Hematopoietic multipotent progenitor cell treated with erythropoietin and hydrocortisone succinate and interleukin-3 and kit ligand, for 8 days (in vitro differentiated cells): ENCODE measurements at places on chromosomes 6 and 20.
A peak's percentile ranks its signal among the peaks of the same experiment; 100 is the strongest.

GRCh38 chr20:15146948-15147347 is 809.5 kb upstream of the FLRT3 start:
- no peak for DNase-seq

DNA sequence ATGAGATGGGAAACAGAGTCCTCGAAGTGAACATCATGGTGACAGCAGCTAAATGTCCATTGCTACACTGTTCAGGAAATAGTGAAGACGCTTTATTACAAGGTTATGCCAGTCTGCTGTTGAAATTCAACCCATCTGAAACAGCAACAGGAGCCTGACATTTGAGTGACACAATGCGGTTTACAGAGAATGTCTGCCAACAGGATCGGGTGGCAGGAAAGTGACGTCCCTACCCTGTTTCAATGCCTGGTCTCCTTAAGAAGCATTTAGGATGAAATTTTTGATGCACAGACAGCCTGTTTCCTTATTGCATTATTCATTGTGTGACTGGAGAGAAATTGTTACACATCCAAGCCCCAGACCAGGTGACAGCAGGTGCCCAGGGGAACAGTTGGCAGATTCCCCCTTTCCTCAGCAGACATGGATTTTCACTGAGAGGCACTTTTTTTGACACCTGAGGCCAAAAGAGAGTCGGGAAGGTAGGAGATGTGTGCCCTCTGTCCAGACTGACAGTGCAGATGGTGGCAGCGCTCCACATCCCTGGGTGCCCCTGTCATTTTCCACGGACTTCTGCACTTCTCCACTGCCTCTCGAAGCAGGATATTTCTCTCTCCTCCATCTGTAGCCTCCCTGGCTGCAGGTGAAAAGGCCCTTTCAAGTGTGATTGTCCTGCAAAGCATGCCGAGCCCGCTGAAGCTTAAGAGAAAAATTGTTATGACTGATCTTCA is 87.9 kb downstream of the BFSP1 start:
- no peak for DNase-seq

GRCh38 chr6:110185879-110186278 is 5.7 kb downstream of the CDC40 start:
- no peak for DNase-seq

- DNase-seq: peak; percentile 86
Observed at GRCh38 chr6:72580281-72580940, 41.5 kb upstream of the KCNQ5 start.

GRCh38 chr20:48574383-48574782 is 253.4 kb downstream of the PREX1 start:
- DNase-seq: peak; percentile 2

- no peak for DNase-seq
Observed at GRCh38 chr6:6889601-6890000, 218.2 kb upstream of the RREB1 start.

GRCh38 chr20:59752704-59753460 is 148.5 kb downstream of the PHACTR3 start:
- no peak for DNase-seq

DNA sequence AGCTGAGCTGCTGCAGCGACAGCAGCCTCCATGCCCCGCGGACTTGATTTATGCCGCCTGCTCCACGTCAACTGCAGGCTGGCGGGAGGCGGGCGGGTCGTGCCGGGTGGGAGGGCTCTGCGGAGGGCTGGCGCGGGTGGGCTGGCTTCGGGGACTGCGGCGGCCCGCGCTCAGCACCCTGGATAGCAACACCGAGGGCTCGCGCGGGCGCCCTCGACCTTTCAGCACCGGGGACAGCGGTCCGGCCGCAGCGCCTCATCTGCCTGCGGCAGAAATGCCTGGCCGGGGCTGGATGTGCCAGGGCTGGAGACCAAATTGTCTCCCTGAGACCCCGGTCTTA is 792 bp downstream of the SNAP25 start:
- DNase-seq: peak; percentile 44

- no peak for DNase-seq
Observed at GRCh38 chr6:73989428-73989827, 293.4 kb downstream of the CD109 start.

DNA sequence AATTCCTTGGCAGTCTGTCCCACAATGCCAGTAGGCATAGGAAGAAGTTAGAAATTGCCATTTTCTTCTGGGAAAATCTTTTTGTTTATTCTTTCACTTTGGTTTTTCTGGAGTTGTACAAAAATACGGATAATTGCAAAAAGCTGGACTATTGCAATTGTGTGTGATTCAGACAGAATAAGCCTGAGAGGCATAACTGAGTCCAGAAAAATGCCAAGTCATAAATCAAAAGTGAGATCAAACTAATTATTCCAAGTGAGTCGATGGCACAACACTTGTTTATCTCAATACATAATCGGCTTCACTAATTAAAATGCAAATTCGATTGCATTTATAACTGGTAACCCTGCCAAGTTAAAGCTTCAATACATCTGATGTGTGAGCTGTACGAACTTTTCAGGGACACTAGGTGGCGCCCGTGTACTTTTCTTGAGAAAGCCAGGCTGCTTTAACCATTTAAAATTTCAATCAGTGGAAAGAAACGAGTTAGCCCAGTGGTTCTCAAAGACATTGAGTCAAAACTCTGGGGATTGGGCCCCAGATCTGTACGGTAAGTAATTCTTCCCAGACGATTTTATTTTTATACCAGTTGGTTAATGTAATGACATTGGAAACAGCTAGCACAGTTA is 102.6 kb downstream of the LAMP5 start:
- DNase-seq: peak; percentile 61

GRCh38 chr20:22536956-22537756 is 47.2 kb downstream of the FOXA2 start:
- DNase-seq: no peak

DNA sequence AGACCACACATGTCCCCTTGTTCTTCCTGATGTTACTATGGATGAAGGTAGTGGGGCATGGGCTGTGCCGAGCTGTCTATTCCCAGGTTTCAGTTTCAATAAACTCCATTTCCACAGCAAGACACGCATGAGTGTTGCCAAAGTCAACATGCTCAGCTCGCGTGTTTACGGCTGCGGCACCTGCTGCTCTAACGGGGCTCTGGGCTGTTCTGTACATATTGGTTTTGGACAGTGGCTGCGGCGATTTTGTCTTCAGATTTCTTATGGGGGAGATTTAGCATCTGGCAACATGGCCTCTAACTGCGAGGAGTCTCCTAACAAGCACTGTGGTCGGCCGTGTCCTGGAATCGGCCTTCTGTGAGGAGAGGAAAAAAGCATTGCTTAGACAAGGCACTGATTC is 58.6 kb downstream of the TMEM242 start:
- no peak for DNase-seq

- no peak for DNase-seq
Observed at GRCh38 chr20:51972056-51972455, 169.7 kb upstream of the SALL4 start.

- no peak for DNase-seq
Observed at GRCh38 chr20:12660918-12661317, 347.9 kb upstream of the SPTLC3 start.

GRCh38 chr6:139932671-139933070 is 558.2 kb upstream of the CITED2 start:
- DNase-seq: no peak

GRCh38 chr6:111984081-111984480 is 69.8 kb upstream of the CCN6 start:
- no peak for DNase-seq

GRCh38 chr20:63854069-63854765 is 7.1 kb upstream of the ABHD16B start:
- DNase-seq: no peak

- DNase-seq: no peak
Observed at GRCh38 chr6:44599672-44600071, 212.2 kb downstream of the CDC5L start.

DNA sequence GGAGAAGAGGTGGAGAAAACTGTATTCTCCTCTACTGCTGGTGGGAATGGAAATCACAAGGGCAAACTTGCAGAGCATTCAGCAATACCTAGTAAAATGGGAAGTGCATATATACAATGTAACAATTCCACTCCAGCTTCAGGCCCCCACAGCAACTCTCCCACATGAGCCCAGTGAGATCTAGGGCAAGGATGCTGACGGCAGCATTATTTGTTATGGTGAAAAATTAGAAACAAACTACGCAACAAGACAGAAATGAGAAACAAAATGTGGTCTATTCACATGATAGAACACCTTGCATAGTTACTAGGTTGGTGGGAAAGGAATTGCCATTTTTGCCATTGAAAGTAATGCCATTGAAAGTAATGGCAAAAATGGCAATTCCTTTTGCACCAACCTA is 98.9 kb upstream of the SRSF6 start:
- DNase-seq: no peak

- peak; percentile 11 for DNase-seq
Observed at GRCh38 chr6:22366214-22366613, 69.4 kb upstream of the PRL start.

DNA sequence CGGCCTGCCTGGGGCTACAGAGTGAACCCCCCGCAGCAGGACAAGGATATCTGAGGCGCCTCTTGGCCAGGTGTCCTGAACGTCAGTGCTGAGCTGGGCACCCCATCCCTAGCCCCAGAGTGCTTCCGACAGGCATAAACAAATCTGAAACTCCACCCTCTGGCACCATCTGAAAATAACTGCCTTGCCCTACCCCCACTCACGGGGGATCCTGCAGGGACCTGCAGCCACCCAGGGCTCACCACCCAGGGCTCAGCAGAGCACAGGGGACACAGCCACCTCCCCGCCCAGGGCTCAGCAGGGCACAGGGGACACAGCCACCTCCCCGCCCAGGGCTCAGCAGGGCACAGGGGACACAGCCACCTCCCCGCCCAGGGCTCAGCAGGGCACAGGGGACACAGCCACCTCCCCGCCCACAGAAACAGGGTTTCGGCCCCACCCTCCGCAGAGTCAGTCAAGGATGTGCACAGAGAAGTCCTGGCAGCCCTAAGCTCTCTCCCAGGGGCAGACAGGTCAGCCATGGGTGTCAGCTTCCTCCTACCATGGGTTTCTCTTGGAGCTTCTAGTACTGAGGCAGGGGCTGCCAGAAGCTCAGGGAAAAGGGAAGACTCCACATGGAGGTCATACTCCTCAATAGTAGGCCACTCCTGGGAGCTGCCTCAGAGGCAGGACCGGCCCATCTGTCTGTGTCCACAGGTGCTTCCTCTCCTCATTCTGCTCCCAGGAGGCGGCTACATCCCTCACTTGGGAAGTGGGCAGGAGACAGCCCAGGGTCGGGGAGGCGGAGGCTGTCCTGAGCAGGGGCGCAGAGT is 4.6 kb downstream of the UCKL1 start:
- no peak for DNase-seq

DNA sequence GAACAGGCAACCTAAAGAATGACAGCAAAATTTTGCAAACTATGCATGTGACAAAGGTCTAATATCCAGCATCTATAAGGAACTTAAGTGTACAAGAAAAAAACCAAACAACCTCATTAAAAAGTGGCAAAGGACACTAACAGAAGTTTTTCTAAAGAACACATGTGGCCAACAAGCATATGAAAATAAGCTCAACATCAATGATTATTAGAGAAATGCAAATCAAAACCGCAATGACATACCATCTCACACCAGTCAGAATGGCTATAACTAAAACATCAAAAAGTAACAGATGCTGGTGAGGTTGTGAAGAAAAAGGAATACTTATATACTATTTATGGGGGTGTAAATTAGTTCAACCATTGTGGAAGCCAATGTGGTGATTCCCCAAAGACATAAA is 5.5 kb downstream of the RFPL4B start:
- DNase-seq: no peak

GRCh38 chr6:166534658-166535406 is 51.6 kb downstream of the RAMACL start:
- no peak for DNase-seq

DNA sequence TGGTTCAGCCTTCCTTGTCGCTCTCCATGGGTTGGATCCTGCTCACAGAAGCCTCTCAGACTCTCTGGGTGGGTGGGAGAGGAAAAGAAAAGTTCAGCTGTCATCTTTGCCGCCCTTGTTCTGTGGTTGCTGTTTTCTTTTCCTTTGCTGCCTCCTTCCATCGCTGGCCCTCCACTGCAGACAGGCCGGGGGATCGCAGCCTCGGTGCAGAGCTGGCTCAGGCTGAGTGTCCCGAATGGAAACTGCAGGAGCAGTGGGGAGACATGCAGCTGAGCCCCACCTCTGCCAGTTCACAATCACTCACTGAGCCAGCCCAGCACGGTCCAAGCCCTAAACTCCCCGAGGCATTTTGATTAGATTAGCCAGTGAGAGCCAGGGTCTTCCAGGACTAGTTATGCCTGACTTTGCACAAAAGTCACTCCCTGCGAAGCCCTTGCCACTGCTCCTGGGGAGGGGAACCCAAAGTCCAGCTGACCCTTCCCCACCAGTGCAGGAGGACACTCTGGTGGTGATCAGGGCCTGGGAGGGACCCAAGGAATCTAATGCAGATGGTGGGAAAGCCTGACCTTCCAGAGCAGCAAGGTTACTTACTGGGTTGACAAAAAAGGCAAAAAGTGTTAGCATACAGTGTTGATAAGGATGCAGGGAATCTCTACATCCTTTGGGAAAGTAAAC is 14.0 kb downstream of the NRN1 start:
- no peak for DNase-seq

DNA sequence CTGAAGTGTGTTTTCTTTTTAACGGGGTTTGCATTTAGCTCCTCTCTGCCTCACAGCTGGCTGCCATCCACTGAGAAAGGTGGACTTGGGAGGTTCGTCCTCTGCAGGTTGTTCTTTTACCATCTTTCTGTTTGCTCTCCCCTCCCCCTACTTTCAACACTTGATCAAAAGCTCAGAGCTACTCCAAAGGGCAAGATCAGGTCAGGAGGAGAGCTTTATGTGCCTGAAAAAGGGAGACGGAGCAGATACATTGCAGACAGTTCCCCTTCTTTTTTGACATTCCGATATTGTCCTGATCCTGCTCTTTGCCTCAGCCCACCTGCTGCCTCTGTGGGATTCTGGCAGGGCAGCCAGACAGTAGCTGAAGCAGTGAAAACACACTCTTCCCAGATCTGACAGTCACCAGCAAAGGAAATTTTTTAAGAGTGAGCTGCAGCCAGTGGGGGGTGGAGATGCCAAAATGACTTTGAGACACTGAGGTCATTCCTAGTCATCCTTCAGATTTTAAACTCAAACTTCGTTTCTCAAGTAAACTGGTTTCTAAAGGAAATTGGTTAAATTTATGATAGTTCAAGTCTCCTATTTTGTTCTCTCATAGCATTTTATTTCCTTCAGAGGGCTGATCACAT is 26.5 kb downstream of the SMLR1 start:
- DNase-seq: no peak

- no peak for DNase-seq
Observed at GRCh38 chr6:110590821-110591351, 114.5 kb upstream of the SLC22A16 start.

GRCh38 chr6:127641905-127642304 is 64.9 kb downstream of the C6orf58 start:
- peak; percentile 1 for DNase-seq

GRCh38 chr6:1592852-1593251 is 16.9 kb upstream of the FOXC1 start:
- DNase-seq: no peak
